ENCODE measurements at places on chromosomes 6 and 20. TPM values are rescaled to one million over a fixed set of nuclear protein-coding genes. Genes with fewer than 3 reads are reported as not detected.

DNA sequence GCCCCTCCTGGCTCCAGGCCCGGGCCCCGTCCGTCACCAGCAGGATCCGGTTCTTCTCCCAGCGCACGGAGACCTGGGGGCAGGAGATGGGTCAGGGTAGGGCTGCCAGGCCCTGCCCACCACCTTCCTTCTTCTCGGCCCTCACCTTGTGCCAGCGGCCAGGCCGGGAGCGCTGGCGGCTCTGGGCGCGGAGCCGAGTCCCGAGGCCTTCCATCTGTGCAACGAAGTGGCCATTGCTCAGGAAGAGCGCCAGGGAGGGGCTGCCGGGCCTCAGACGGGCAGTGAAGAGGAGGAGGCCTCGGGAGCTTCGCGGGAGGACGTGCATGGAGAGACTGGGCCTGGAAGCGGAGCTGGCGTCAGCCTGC, 7.9 kb downstream of the ADRM1 start:
- DNase-seq: peak; percentile 34

- no peak for DNase-seq
Measured at GRCh38 chr6:17721671-17722070, 14.9 kb upstream of the NUP153 start.

DNA sequence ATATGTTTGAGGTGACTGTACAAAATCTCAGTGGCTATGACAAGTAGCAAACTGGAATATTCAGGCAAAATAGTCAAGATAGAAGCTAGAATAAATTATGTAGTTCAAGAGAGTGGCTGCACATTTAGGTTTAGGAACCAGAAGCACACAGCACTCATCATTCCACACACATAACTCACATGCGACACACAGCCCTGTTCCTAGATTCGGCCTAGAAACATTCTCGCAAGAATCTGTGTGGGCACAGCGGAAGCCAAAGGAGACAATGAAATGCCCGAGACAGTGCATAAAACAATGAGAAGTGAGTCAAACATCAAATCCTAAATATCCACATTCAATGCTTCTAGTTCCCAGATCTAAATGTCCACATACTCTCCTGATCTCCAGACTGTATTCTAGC, 9.5 kb upstream of the SUPT3H start:
- no peak for DNase-seq

- DNase-seq: no peak
Measured at GRCh38 chr6:54899986-54900385, 53.4 kb downstream of the FAM83B start.

GRCh38 chr20:47343007-47343472, 13.5 kb downstream of the ZMYND8 start:
- DNase-seq: no peak

- no peak for DNase-seq
Measured at GRCh38 chr20:50323777-50324775, 133.4 kb downstream of the CEBPB start.

DNA sequence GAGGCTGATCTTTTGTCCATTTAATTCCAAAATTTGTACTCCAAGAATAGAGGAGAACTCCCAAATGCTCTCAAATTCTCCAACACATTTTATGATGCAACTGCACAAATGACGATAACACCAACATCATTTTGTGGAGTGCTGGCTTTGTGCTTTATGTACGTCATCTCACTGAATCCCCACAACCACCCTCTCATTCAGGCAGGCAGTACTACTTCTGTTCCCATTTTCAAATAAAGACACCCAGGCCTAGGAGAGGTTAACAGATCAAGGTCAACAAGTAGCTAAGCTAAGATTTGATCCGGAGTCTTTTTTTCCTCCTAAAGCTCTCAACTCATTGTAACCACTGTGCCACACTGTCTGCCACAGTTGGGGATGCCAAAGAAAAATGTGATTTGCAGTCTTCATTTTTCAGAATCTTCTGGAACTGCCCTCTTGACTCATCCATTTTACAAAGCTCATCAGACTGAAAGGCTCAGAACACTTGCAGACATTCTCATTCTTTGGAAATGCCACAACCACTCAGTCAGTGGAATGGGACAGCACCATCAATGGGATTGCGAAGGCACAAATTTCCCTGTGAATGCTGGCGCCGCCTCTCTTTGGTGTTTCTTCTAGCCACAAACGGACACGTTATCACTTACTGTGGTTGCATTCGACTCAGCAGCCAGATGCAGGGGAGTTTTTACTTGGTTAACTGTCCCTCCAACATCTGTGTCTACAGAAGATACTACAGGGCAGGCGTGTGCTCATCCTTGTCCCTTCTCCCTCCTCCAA, 184.4 kb downstream of the GJA10 start:
- no peak for DNase-seq

- DNase-seq: peak; percentile 39
Measured at GRCh38 chr6:151389618-151390275, 1.6 kb downstream of the ZBTB2 start.

DNA sequence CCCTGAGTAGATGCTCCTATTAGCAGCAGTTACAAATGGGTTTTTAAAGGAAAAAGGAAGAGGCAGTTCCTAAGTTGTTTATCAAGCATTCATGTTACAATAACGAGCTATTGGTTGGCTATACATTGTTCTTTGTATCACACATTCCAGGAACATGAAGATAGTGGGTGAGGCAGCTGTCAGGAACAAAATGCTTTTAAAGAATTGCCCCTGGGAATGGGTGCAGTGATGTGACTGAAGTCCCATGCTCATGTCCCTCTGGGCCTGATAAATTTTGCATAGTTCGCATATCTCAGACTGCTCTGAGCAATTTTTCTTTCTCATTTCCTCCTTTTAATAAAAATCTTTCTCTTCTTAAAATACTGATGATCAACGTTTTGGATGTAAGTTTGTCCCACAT, 3.7 kb downstream of the ENPP1 start:
- no peak for DNase-seq

DNA sequence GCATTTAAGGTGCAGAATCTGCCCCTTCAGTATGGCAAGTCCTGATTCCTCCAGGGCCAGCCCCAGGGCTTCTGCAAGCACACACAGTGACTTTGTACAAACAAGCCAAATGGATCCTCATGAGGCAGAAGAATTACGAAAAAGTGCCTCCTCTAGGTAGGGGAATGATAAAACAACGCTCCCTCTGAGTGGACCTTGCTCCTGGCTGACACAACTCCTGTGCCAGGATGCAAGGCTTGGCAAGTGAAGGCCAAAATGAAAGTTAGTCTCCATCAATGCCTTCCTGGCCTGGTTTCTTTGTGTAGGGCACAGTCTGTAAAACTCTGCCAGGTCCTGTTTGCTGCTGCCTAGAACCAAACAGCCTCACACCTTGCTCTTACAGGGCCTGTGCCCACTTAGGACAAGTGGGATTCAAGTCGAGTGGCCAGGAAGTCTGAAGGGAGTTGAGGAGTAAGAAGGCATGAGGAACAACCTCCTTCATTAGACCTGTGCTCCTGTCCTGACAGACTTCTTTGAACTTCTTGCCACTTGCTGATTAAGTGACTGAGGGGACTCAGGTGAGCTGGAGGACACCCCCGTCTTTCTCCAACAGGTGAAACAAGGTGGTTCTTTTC, 417.1 kb downstream of the CDC5L start:
- no peak for DNase-seq

DNA sequence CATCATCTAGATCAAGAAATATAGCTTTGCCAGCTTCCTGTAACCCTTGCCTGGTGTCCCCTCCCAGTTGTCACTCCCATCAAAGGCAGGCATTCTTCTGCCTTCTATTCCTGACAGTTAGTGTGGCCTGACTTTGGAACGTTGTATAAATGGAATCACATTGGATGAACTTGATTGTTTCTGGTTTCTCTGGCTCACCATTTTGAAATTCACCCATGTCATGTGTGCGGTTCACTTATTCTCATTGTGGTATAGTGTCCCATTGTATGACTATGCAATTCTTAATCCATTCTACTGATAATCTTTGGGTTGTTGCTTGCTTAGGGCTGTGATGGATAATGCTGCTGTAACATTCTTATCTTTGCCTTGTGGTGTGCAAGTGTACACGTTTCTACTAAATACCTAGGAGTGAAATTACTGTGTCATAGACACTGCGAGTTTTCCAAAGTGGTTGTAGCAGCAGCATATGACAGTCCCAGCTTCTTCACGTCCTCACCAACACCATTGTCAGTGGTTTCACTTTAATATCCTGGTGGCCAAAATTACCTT, 73.2 kb downstream of the VEGFA start:
- DNase-seq: no peak

DNA sequence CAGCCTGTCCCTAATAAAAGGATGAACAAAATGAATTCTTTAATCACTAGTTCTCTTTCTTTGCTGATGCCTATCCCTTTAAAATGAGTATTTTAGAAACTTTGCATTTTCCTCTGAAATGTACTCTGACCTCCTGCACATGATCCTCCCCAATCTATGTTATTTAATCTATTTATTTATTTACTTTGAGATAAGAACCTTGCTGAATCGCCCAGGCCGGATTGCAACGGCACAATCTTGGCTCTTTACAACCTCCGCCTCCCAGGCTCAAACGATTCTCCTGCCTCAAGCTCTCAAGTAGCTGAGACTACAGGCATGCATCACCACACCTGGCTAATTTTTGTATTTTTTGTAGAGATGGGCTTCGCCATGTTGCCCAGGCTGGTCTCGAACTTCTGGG, 27.9 kb downstream of the ADTRP start:
- no peak for DNase-seq

DNA sequence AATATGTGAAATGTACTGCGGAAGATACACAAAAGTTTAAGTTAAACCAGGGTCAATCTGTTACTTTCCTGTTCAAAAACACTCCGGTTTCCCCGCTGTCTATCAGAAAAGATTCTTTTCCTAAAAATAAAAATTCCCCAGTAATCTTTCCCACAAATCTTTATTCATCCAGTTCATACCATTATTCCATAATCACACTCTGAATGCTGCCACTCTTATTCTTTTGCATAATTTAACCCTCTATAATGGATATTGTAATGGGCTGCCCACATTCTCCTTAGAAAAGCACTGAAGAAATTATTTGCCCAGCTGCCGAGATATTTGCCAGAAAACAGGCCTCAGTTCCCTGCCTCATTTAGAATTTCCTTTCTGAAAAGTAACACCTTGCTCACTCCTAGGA, 68.6 kb downstream of the EPHA7 start:
- DNase-seq: no peak

- DNase-seq: no peak
Measured at GRCh38 chr20:62968378-62969178, 16.1 kb downstream of the SLC17A9 start.

- no peak for DNase-seq
Measured at GRCh38 chr6:107673076-107673494, 151.0 kb downstream of the SCML4 start.

GRCh38 chr6:35287671-35288396, 9.8 kb upstream of the DEF6 start:
- DNase-seq: no peak

DNA sequence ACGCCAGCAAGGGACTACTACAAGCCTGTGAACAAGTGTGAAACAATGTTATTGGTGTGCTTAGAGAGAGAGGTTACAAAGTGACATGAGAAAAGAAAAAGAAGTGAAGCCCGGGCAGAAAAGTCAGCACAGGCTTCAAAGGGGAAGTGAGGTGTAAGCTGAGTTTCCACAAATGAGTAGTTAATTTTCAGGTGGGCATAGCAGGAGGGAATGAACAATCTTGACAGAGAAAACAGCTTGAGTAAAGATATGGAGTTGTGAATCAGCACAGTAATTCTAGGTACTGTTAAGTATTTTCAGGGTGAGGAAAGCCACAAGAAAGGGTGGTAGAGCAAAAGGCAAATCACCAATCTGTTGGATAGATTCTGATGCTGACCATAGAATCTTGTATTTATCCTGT, 4.3 kb downstream of the KCNQ5 start:
- no peak for DNase-seq

DNA sequence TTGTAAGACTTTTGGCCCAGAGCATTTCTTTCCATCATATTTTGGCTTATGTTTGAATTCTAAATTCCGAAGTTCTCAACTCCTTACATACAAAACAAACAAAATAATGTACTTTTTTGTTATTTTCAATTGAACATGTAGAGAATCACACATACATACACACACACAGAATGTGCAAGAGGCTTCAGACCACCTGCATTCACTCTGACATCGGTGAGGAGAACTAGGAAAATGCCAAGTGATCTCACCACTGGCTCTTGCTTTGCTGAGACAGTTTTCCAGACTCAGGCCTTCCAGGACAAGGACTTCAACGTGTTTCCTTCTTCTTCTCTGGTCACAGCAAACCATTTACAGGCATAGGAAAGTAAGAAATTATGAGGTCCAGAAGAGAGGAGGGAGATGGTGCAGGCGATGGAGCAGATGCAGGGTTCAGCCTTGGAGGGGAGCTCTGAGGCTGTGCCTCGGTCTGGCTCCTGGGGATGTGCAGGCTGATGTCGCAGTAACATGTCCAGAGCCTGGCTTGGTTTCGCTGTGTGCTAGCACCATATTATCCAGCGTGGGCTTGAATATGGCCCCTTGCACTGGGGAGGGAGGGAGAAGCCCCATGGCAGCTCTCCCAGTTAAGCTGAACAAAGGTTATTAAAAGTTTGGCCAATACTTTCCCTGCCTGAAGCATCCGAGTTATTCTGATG, 93.4 kb downstream of the DACT2 start:
- no peak for DNase-seq

DNA sequence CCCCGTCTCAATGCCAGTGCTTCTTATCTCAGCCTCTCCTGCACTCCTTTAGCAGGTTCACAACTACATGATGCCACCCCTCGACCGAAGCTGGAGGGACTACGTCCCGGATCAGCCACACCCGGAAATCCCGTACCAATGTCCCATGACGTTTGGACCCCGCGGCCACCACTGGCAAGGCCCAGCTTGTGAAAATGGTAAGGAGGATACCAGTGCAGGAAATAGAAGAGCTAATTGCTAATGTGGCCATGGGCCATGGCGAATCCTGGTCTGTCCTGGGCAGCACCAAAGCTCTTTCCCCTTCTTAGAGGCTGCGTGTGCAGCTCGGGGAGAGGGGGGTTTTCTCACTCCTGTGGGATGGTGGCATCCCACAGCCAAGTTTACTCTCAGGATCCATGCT, 5.5 kb downstream of the IRF4 start:
- no peak for DNase-seq

- no peak for DNase-seq
Measured at GRCh38 chr6:154478021-154478700, 32.3 kb downstream of the CNKSR3 start.

DNA sequence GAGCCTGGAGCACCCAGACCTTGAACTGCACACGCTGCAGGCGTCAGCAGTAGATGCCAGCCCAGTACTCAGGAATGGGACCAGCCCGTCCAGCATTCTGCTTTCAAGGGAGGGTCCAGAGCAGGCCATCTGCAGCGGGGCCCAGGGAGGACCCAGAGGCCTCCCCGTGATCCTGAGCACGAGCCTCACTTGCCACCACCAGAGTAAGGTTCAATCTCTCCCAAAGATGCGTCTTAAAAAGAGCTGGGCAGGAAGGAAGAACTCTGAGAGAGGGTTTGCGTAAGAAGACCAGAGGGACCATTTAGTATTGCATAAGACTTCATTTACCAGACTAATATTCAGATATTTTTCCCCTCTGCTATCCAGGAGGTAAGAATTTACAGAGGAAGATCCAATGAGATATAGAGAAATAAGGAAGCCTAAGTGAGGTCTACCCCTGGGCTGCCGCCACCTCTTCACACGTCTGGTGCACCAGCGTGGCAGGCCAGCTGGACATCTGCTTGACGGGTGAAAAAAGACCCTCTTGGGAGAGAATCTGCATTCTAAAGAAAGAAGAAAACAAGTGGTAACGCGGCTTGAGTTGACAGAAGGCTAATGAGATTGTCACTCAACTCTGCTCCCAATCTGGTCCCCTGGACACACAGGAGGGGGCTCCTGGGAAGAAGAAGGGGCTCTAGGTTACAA, 107.3 kb downstream of the PRND start:
- no peak for DNase-seq

Gene PCMT1
- 152 TPM for total RNA-seq

Gene MEP1A
- total RNA-seq: not detected

Gene PRDM13
- total RNA-seq: not detected

Gene CRISP2
- total RNA-seq: 0.82 TPM

Gene SMLR1
- not detected for total RNA-seq

Gene MRAP2
- total RNA-seq: 7.7 TPM
